NCI-H82 (cell line): ENCODE measurements at places on chromosomes 7 and 10.

GRCh38 chr10:75111907-75112679 lies 637 bp downstream of the SAMD8 start:
- peak; percentile 71 for DNase-seq

DNA sequence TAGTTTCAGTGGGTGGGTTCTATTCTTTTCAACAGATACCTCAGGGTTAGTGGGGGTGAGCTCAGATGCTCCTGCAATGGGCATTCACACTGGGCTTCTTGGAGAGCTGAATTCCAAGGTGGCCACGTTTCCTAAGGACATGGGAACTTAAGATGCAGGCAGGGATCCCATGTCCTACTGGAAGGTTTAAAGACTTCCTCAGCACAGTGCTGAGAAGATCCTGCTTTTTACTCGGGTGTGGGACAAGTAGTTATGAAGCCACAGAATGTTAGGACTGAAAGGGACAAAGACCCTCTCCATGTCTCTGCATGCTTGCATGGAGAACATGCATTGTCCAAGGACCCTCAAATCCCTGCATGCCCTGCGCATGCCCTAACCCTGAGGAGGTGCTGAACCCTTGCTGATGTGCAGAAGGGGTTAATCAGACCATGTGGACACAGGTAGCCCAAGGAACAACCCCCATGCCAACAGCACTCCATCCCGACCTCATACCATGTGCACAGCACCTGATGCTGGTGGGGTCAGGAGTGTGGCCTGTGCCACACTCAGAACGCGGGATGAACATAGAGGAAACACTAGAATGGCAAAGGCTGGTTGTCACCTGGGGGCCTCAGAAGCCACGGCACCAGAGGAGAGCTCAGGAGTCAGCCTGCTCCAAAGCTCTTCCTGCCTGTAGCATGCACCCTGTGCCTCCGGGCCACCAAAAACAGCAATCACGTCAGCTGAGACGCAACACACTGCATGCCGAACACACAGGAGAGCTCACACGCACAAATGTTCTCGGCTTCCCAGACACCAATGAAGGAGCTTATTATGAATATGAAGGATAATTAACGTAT lies 15.2 kb downstream of the IL2RA start:
- no peak for DNase-seq

GRCh38 chr10:79331709-79332108 lies 15.6 kb upstream of the PPIF start:
- no peak for DNase-seq

DNA sequence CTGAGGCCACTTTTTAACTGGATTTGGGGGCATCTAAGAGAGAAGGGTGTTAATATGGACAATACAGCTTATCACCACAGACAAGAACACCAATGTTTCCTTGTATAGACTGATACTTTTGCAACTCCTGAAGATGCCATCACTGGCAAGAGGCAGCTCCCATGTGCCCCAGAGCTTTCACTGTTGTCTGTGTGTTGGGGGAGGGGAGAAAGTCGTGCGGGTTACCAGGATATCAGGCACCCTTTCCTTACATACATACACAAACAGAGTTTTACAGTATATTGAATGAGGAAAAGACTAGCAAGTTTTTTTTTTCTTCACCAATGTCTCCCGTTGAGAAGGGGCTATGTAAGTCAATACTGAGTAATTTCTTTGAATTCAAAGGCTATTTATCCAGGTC lies 4.1 kb upstream of the DLX6 start:
- DNase-seq, result no peak
